ENCODE measurements at places on chromosomes 1 and 21.

GRCh38 chr1:33093004-33093403 is 12.1 kb downstream of the AZIN2 start:
- DNase-seq = no peak

DNA sequence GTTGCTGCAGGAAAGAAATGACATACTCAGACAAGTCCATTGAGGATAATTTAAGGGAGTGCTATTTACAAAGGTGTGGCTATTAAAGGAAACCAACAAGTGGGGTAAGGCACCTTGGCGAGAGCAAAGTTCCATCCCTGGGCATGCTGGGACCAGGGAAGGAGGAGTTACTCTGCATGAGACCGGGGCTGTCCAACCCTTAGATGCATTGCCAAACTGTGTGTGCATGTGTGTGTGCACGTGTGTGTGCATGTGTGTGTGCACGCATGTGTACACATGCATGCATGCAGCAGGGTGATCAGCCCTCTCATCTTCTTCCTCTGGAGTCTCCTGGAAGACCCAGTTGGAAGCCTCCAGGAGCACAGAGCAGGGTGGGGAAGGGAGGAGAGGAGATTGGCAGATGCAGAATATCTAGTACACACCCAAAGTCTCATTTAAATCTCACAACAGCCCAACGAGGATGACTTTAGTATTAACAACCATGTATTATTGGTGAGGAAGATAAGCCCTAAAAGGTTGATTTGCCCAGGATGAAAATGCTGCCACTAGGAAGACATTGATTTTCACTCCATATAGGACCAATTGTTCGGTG is 72.2 kb upstream of the CD34 start:
- DNase-seq = no peak

DNA sequence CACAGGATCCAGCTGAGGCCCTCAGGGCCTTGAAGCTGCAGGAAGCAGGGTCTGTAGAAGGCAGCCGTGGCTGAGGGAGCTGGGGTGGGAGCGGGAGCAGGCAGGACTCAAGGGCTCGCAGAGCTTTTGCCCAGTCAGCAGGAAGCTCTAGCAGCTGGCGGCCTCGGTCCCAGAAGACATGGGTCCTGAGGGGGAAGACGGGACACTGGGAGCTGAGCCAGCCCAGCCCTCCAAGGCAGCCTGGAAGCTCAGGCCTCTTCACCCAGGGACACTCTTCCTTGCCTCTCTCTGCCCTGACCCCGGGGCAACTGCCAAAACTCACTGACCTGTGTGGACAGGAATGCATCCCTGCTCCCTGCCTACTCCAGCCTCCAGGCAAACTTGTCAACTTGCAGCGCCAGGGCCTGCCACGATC is 8.9 kb downstream of the ADGRB2 start:
- no peak for DNase-seq

DNA sequence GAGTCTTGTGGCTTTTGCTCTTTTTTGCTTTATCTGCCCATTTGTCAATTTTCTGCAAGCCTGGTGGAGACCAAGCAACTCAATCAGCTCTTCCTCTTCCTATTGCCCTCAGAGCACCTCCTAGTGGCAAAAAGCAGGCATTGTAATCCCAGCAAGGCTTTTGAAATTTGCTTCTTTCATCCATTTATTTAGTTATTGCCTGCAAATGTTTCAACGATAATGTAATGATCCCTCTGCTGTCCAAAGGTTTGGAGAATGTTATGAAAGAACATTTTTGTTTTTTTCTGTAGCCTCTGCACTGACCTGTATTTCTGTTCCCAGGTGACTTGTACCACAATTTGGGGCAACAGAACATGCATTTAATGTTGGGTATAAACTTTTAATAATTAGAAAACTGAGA is 127.8 kb downstream of the GABPA start:
- DNase-seq = peak; percentile 15

- DNase-seq = no peak
These were observed 8.5 kb upstream of the ERG start for GRCh38 chr21:38506661-38507281.

GRCh38 chr1:204751480-204751879 is 65.9 kb upstream of the LRRN2 start:
- DNase-seq = no peak

- no peak for DNase-seq
These were observed 25.6 kb upstream of the WNT4 start for GRCh38 chr1:22168412-22168973.

DNA sequence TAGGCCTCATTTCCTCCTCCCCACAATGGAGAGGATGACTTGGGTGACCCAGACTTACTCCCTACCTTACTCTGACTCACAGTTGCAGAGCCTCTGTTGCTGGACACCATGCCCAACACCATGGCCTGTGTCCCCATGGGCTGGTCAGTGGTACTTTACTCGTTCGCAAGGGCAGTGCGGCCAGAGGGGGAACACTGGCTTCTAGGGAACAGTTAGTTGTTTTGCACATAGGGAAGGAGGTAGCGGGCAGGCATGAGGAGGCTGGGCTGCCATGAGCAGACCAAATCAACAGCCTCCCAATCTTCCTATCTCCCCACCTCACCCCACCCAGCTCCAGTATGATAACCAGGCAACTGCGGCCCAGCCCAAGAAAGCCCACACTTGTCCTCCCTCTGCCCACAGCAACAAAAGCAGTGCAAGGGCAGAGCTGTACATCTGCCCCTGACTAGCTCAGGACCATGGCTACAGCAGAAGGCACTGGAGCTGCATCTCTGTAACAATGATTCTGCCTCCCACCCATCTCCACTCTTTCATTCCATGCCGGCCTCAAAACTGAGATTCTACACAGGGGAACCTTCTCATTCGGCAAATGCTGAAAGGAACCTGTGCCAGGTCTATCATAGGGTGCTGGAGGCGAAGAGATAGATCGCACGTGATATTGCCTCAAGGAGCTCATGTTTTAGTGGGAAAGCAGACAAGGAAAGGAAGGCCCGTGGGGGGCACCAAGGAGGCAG is 18.6 kb downstream of the TAL1 start:
- DNase-seq = no peak

- DNase-seq = no peak
These were observed 251.0 kb downstream of the RHOU start for GRCh38 chr1:228986093-228986904.

DNA sequence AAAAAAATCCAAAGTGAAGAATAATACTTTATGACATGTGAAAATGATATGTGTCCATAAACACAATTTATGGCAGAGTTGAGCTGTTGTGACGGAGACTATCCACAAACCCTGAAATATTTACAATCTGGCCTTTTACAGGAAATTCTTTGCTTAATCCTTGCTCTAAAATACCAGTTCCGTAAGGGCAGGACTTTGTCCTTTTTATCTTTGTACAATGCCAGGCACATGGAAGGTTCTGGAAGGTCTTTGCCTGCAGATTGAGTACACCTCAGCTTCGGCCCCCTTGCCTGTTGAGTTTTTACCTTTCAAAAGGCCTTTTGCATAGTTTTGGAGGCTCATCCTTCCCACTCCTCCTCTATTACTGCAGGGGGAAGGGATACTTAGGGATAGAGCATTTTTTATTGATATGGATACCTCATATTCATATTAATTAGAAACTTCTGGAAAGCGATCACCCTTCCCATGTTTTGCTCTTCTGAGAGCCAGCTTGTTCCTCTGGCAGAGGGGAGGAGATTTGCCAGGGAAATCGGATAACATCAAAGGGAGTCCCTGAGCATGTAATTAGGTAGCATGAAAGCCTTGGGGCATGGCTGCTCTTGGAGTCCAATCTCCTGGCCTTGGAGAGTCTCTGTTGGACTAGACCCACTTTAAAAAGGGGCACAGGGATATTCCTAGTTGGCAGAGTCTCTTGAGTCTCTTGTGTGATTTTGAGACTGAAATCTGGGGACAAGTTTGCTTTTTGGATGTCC is 217.1 kb downstream of the KCNJ6 start:
- DNase-seq = no peak

DNA sequence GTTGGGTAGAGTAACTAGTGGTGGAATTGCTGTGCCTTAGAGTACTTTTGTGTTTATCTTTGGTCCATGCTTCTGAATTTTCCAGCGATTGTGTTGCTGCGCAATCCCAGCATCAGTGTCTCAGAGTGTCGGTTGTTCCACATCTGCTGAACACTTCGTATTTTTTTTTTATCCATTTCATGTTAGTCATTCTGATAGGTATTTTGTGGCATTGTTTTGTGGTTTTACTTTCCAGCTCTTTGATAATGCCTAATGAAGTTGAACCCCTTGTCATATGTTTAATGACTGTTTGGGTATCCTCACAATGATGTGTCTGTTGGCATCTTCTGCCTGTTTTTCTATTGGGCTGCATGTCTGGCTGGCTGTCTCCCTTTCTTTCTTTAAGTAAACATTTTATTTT is 13.6 kb downstream of the TUFT1 start:
- no peak for DNase-seq

DNA sequence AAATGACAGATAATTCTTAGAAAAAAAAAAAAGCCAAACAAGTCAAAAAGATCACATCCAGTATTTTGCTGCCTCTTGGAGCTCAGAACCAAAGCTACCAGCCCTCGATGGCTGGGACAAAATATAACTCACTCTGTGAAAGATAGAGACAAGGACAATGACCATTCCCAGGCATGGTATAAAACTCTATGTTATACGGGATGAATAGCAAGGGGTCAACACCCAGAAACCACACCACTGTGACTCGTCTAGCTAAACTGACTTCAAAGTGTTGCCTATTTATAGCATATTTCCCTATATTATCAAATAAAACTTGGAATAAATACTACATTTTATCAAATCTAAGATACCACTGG is 10.1 kb downstream of the TMEM63A start:
- DNase-seq = no peak

GRCh38 chr21:44834951-44835646 is 17.2 kb upstream of the SUMO3 start:
- no peak for DNase-seq

GRCh38 chr1:118136187-118136941 is 48.7 kb downstream of the SPAG17 start:
- no peak for DNase-seq

- no peak for DNase-seq
These were observed 76.4 kb downstream of the ADGRL2 start for GRCh38 chr1:81876901-81877733.

GRCh38 chr1:96509339-96509738 is 212.2 kb upstream of the PTBP2 start:
- DNase-seq = no peak

DNA sequence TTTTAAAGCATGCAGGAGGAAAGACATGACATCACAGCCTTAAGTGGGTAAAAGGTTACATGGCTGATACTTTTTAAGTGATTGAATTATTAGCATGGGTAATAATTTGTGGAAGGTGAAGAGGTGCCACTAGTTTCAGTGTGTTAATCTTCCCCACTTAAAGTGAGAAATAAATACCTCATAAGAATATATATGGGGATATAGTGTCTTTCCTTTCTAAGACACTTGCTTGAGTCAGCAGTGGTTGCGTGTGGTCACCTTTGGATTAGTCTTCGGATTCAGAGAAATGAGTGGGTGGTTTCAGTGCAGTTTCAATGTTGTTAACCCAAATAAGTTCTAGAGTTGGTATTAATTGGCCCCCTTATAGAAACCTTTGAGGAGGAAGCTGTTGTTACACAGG is 94.1 kb downstream of the ADGRL2 start:
- DNase-seq = no peak

DNA sequence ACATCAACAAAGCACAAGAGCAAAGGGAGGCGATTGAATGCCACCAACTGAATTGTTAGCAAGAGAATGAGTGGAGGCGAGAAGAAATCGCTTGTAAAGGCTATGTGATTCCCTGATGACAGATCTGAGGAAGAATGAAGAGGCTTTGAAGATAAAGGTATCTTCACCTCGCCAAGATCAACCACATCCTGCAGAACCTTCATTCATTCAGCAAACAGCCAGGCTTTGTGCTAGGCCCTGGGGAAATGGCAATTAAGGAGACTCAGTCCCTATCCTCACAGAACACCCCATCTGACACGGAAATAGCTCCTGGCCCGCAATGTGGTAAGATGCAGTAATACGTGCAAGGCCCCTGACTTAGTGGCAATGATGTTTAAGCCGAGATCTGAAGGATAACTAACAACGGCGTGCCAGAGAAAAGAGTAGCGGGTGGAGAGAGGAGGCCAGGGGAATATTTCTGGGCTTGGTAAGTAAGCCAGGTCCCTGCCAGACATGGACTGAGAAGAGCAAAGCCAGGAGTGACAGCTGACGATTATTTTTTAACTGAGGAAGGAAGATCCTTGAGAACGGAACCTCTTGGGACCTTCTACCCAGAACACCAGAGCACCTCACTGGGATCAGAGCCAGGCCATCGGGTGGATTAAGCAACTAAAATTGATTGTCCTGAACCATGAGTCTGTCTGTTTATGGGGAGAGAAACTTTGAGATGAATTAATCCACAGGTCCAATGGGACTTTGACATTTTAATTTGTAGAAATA is 4.6 kb upstream of the VSIG8 start:
- no peak for DNase-seq

- peak; percentile 32 for DNase-seq
These were observed 14.2 kb downstream of the UTP11 start for GRCh38 chr1:38026592-38027200.

- no peak for DNase-seq
These were observed 159.4 kb upstream of the UBE2U start for GRCh38 chr1:64043976-64044375.

DNA sequence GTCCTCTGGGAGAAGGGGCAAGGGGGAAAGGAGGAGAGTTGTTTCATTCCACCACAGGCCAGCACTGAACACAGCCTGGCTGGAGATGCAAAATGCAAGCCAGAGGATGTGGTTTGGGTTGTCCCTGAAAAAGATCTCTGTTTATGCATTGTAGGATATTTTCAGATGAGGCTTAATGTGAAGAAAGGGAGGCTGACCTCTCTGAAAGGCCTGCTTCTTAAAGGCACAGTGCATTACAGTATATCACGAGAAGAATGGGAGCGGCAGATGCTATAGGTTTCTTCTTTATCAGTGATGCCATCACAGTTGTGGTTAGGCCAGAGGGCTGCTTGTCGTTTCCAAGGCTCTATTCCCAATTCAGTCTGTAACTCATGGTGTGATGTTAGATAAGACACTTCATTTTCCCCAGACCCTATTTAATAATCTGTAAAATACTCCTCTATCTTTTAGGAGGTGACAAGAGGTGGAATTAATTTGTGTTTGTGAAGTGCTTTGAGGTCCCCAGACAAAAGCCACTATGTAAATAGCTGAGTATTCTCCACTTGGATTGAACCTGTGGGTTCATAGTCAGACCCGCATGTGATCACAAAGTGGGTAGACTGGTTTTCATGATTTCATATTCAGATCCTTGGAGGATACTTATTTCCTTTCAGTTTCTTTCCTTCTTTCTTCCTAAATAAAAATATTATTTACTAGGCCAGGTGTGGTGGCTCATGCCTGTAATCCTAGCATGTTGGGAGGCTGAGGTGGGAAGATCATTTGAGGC is 76.5 kb upstream of the WDR26 start:
- peak; percentile 29 for DNase-seq

GRCh38 chr1:235883261-235883927 is 16.7 kb upstream of the LYST start:
- no peak for DNase-seq

GRCh38 chr1:182051938-182052337 is 9.6 kb downstream of the ZNF648 start:
- DNase-seq = no peak

GRCh38 chr1:161481624-161482392 is 23.4 kb upstream of the FCGR2A start:
- no peak for DNase-seq

GRCh38 chr1:210516092-210516656 is 187.5 kb downstream of the HHAT start:
- DNase-seq = no peak
